Neural progenitor cell (in vitro differentiated cells): ENCODE measurements at places on chromosomes 6 and 20.

GRCh38 chr6:33863723-33864440 is 60.1 kb upstream of the MLN start:
- DNase-seq = no peak

GRCh38 chr6:12354499-12354898 is 64.3 kb downstream of the EDN1 start:
- DNase-seq = peak; percentile 66

GRCh38 chr20:47357296-47358038 is 968 bp upstream of the ZMYND8 start:
- DNase-seq = peak; percentile 80

DNA sequence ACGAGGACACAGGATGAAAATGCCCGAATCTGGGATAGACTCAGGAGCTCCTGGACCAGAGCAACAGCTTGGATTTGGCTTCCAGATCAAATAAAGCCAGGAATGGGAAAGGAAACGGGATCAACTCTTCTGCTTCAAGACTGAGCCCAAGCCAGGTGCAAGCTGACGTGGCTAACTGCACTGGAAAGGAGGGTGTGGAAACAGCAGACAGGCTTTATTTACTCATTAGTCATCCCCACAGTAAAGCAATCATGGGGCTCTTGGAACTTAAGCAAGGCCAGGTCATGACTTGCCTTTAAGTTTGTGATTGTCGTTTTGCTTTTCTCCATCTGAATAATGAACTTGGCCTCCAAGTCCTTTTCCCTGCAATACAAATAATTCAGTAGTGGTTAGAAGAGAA is 45.2 kb downstream of the KIF16B start:
- no peak for DNase-seq

GRCh38 chr6:151760486-151760885 is 47.0 kb upstream of the ESR1 start:
- DNase-seq = no peak

DNA sequence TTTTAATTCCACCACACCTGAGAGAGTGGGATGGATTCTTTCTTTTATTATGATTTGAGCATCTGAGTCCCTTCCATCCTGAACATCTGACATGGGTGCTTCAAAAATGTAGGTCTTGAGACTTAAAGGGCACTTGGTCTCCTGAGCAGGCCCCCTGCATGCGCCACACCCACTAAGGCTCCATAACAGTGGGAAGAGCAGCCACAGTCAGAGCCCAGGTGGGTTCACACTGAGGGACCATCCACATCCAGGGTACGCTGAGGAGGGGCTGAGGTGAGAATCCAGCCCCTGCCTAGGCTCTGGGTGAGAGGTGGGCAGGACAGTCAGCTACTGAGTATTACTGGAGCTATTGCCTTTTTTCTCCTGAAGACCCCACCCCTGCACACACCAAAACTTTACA is 42.7 kb downstream of the HLA-A start:
- DNase-seq = no peak

- no peak for DNase-seq
These were observed 22.1 kb downstream of the PABPC1L start for GRCh38 chr20:44931911-44932310.

GRCh38 chr20:52425701-52426100 is 234.1 kb upstream of the ZFP64 start:
- no peak for DNase-seq

- no peak for DNase-seq
These were observed 132.3 kb downstream of the PDE7B start for GRCh38 chr6:135983718-135984343.
